ENCODE measurements at places on chromosomes 5 and 9. TPM values are rescaled to one million over a fixed set of nuclear protein-coding genes. Genes with fewer than 3 reads are reported as not detected.

MEIKIN gene
- polyA plus RNA-seq: not detected

PCDHGC5 gene
- polyA plus RNA-seq: 0.43 TPM

GRIA1 gene
- polyA plus RNA-seq: 1.7 TPM

OBP2B gene
- not detected for polyA plus RNA-seq

DNA sequence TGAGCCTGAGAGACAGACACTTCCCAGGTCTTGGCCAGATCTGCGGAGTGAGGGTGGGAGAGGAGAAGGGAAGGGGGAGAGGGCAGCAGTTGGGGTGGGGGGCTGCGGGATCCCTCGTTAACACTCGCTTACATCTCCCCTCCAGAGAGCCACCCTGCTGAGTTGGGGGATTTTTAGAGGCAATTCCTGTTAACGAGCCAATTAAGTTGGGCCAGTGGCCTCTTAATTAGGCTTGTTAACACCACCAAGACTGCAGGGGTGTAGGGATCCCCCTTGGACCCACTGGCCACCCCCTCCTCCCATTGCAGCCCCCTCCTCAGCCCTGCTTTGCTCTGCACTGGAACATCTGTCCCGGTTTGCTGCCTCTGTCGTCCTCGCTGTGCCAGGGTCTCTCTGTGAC, 23.7 kb downstream of the CNTFR start:
- no peak for DNase-seq

GRCh38 chr5:143434261-143435209, 31.0 kb upstream of the NR3C1 start:
- DNase-seq: no peak

All from muscle of arm (tissue), 14 donors.